ENCODE measurements at places on chromosomes 1 and 21. TPM values are rescaled to one million over a fixed set of nuclear protein-coding genes. Genes with fewer than 3 reads are reported as not detected.

The GUCA2A gene
- 2.2 TPM for total RNA-seq

The OXCT2 gene
- total RNA-seq: 0.99 TPM

- DNase-seq: no peak
Observed at GRCh38 chr1:31779687-31780086, 15.5 kb upstream of the ADGRB2 start.

- DNase-seq: peak; percentile 73
Observed at GRCh38 chr21:29155118-29155932, 24.9 kb downstream of the MAP3K7CL start.

DNA sequence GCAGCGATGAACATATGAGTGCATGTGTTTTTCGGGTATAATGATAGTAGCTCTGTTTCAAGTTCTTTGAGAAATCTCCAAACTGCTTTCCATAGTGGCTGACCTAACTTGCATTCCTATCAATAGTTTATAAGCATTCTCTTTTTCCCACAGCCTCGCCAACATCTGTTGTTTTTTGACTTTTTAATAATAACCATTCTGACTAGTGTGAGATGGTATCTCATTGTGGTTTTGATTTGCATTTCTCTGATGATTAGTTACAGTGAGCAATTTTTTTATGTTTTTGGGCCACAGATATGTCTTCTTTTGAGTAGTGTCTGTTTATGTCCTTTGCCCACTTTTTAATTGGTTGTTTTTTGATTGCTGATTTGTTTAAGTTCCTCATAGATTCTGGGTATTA lies 10.6 kb upstream of the RUNX1 start:
- DNase-seq: no peak

The PGLYRP4 gene
- total RNA-seq: not detected

The CRP gene
- total RNA-seq: not detected

DNA sequence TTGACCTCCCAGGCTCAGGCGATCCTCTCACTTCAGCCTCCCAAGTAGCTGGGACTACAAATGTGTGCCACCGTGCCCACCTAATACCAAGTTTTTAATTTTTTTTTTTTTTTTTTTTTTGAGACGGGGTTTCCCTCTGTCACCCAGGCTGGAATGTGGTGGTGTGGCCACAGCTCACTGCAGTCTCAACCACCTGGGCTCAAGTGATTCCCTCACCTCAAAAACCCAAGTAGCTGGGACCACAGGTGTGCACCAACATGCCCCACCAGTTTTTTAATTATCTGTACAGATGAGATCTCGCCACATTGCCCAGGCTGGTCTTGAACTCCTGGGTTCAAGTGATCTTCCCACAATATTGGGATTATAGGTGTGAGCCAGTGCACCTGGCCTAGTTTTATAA lies 22.7 kb downstream of the PTP4A2 start:
- no peak for DNase-seq

DNA sequence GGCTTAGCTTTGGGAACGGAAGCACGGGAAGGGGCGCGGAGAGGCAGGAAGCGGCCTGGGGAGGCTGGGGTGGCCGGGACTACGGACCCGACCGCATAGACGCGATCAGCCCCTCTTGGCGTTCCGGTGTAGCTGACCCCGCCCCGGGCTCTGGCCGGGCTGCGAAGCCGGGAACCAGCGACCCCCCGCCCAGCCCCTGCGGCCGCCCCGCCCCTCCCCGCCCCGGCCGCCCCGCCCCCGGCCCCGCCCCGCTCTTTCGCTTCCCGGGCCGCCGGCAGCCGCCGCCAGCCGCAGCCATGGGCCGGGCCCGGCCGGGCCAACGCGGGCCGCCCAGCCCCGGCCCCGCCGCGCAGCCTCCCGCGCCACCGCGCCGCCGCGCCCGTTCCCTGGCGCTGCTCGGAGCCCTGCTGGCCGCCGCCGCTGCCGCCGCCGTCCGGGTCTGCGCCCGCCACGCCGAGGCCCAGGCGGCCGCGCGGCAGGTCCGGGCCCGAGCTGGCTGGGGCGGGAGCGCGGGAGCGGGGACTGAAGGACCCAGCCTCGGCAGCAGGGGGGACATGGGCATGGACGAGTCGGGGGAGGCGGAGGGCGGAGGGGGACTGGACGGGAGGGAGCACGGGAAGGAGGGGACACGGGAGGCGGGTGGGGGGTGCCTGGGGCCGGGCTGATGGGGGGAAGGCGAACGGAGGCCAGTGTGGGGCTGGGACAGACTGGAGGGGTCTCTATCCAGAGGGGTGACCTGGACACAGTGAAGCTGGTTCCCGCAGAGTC lies at the start of gene SELENON:
TSS of gene SELENON (plus strand) at position 259 of the 768 bp plus-strand sequence. CDS start at position 297, 38 bp downstream.
- DNase-seq: peak; percentile 86

GRCh38 chr1:220160027-220160426 lies 66.1 kb downstream of the IARS2 start:
- no peak for DNase-seq

DNA sequence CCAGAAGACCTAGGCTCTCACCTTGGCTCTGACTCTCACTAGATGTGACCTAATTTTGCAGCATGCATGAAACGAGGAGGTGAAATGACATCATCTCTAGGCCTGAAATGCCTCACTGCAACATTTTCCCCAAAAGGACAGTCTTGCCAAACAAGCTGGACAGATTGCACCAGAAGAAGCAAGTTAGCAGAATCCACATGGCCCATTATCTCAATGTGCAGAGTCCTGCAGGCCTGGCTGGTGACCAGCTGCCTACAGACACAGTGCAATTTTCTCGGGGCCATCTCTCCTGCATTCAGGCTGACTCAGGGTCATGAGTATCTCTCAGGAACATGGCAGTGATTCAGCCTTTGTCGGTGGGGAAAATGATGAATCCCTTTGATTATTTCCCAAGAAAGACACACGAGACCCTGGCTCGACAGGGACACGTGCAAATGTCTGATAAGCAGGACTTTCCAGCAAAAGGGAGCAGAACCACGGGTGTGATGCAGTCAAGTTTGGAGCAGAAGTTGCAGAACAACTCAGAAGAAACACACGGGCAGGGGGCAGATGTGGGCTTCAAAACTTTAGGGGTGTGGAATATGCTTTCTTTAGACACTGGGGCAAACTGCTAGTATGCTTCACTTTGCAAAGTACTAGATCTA lies 38.7 kb downstream of the TRIM67 start:
- no peak for DNase-seq

The SIM2 gene
- total RNA-seq: not detected

The RIPK4 gene
- total RNA-seq: 0.54 TPM
